Stimulated activated CD4-positive, alpha-beta T cell treated with anti-CD3 and anti-CD28 coated beads, Interleukin-2, amount 100 ng/mL, for 24 hours (primary cell): ENCODE measurements at places on chromosomes 2 and 18.

DNA sequence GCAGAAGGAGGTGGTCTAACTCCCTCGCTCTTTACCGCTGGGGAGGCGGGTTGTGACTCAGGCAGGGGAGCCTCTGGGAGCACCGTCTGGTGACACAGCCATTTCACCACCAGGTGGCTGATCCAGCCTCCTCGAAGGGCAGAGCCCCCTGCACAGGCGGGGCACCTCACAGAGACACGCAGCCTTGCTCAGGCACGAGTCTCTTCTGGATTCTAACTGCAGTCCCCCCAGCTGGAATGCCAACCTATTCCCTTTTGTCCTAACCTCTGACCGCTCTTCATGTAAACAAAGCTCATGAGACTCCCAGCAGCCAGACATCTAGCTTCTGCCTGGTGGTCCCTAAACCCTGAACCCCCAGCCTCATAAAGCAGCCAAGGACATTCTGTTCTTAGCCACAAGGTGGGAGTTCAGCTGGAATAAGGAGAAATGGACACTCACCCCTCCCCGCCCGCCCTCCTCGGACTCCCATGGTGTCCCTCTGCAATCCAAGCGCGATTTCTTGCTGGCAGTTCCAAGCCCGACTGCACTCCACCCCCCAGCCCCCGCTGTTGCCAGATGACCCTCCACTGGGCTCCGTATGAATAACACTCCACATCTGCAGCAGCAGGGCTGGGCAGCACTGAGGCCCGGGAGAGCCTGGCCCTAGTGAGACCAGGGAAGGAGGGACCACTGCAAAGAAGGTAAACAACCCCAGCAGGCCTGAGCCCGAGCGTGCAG, 84.3 kb downstream of the TNS1 start:
- DNase-seq, result no peak

- DNase-seq, result no peak
Measured at GRCh38 chr2:165621086-165621560, 151.6 kb downstream of the CSRNP3 start.

DNA sequence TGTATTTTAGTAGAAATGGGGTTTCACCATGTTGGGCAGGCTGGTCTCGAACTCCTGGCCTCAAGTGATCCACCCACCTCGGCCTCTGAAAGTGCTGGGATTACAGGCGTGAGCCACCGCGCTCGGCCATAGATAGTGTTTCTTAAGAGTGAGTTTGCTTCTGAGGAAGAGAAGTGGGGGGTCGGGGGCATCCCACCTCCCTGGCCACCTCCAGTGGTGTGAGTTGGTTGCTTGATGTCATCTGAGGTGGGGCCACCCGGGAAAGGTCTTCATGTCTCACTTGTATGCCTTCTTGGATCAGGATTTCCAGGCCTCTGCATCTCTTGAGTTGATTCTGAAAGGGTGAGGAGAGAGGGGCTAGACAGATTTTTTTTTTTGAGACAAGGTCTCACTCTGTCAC, 57.1 kb downstream of the AGAP1 start:
- DNase-seq, result no peak

DNA sequence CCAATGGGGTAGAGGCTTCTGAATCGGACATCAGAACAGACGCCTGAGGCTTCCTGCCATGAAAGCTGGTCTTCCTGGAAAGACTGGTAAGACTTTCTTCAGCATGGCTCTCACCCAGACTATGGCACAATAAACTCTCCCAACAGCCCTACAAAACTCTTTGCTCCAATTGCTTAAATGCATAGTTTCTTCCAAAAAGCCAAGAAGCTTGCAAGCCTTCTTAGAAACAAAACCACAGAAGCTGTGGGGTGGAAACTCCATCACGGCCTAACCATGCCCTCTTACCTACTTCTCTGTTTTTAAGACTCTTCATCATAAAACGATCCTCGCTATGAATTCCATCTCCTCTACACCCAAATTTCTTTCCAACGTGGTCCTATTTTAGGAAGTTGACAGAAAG, 48.2 kb downstream of the PAX8 start:
- no peak for DNase-seq

- no peak for DNase-seq
Measured at GRCh38 chr2:120250640-120251039, 2.0 kb upstream of the RALB start.

- no peak for DNase-seq
Measured at GRCh38 chr2:71813315-71813714, 334.3 kb downstream of the CYP26B1 start.

- DNase-seq, result no peak
Measured at GRCh38 chr2:175183674-175184073, 2.2 kb upstream of the ATP5MC3 start.

DNA sequence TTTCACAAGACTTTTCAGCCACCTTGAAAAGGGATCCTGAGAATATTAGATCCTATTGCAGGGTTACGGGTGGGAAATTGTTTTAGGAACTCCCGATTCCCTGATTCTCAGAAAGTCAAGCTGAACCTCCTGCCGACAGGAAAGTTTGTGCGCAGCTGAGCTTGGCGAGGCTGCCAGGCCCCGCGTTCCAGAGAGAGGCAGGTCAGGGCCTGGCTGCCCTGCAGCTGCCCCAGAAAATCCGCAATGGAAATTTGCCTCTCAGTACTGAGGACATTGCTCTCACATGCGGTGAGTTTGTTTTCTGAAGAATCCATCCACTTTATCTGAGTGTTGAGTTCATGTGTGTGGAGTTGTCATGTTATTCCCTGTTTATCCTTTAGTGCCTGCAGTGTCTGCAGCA, 144.2 kb downstream of the RTP5 start:
- DNase-seq, result no peak

DNA sequence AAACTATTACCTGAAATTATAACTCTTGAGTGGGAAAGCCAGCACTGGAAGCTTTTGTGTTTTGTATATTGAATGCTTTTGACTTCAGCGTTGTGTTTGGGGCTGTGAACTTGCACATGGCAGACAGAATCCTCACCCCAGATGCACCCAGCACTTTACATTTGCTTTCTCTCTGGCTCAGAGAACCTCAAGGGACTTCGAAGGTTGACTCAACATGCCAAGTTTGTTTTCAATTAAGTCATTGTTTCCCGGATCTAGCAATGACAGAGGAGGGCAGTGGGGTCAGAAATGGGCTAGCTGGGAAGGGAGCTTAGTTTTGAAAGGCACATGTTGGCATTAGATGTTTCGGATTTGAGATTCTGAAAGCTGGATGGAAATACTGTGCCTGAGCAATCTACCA, 22.4 kb downstream of the TET3 start:
- no peak for DNase-seq

GRCh38 chr2:64929333-64929732, 59.9 kb upstream of the SLC1A4 start:
- DNase-seq, result no peak
